Brain (organoid and tissue), 16 donors: ENCODE measurements at places on chromosomes 12 and 14.

- DNase-seq: no peak
Measured at GRCh38 chr14:95523815-95524448, 7.5 kb upstream of the SYNE3 start.

- peak; percentile 88 for DNase-seq
Measured at GRCh38 chr12:130916241-130916911, 37.3 kb upstream of the ADGRD1 start.

DNA sequence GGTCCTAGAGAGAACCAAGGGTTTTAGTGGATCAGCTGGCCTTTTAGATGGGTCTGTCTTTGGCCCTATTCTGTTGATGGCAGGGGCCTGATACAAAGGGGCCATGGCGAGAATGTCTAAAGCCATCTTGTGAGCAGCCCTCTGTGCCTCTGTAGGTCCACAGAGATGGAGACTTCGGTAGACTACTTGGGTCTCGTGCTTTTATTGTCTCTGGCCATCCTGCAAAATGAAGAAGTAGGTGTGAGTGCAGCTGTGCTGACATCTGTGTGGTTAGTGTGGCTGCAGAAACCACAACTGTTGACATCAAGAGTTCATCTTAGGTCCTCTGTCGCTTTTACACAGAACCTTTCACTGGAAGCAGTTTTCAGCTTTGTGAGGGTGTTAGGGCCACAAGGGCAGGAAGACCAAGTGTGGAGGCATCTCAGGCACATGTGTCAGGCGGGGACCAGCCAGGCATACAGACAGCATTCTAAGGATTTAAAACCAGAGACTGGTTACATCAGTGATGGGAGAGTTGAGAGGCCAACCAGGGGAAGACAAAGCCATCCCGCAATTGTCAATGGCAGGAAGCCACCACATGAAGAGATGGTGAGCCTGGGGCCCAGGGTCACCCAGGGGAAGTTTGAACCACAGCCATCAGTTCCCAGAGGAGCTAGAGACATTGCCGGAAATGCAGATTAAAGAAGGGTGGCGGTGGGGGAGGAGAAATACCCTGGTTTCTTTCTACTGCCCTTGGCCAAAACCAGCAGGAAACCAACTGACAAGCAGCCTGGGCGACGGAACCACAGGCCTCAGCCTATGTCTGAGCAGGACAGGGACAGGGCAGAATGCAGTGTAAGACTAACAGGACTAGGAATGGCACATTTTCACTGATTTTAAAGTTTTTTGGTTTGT lies 13.0 kb upstream of the TPCN1 start:
- no peak for DNase-seq

GRCh38 chr14:88987516-88987915 lies 163.1 kb downstream of the TTC8 start:
- no peak for DNase-seq

GRCh38 chr12:66637699-66638301 lies 41.1 kb downstream of the GRIP1 start:
- no peak for DNase-seq

DNA sequence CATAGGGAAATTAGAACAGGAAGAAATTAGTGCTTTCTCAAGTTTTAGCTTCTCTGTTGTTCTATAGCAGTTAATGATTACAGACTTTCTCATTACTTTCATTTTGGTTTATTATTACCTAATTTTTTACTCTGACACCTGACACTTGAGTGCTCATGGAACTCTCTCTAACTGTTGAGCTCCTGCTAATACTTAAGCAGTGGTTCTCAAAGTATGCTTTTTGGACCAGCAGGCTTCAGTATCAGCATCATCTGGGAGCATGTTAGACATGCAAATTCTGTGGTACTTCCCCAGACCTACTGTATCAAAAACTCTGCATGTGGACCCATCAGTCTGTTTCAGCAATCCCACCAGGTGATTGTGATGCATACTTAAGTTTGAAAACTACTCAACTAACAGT lies 235.3 kb downstream of the CCDC91 start:
- no peak for DNase-seq

- peak; percentile 31 for DNase-seq
Measured at GRCh38 chr14:44403193-44403592, 103.9 kb downstream of the FSCB start.

GRCh38 chr14:23630687-23631086 lies 5.5 kb upstream of the DHRS2 start:
- DNase-seq: no peak

DNA sequence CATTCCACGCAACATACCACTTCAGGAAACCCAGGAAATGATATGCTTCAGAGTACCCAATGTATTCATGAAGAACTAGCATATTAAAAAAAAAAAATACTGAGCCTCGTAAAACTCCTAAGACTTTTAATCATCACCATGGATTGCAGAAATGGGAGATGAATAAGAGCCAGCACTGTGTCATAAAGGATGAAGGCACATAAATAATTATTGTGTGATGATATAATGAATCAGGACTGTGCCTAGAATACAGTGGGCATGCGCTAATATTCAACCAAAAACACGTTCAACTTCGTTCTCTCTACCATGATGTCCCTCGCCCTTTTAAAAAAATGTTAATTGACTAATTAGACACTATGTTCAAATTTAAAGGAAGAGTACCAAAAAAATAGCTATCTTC lies 68.7 kb downstream of the CIT start:
- DNase-seq: no peak

GRCh38 chr12:122834104-122834920 lies 945 bp upstream of the HIP1R start:
- DNase-seq: peak; percentile 90

DNA sequence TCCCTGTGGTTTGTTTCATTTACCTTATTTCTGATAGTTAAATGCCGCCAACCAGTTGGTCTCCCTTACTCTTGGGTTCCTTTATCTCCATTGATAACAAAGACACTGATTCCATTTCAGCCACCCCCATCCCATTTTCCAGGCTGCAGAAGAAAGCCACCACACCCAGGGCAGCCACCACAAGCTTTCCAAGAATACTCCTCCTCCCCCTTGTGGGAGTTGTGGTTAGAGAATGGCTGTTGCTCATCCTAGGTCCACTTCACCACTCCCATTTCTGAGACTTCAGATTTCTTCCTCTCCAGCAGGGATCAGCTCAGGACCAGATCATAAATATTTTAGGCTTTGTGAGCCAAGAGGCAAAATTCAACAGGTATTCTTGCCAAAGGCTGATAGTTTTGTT lies 73.9 kb downstream of the ANO4 start:
- no peak for DNase-seq

GRCh38 chr14:20789230-20789813 lies 8.3 kb downstream of the RNASE6 start:
- DNase-seq: no peak

DNA sequence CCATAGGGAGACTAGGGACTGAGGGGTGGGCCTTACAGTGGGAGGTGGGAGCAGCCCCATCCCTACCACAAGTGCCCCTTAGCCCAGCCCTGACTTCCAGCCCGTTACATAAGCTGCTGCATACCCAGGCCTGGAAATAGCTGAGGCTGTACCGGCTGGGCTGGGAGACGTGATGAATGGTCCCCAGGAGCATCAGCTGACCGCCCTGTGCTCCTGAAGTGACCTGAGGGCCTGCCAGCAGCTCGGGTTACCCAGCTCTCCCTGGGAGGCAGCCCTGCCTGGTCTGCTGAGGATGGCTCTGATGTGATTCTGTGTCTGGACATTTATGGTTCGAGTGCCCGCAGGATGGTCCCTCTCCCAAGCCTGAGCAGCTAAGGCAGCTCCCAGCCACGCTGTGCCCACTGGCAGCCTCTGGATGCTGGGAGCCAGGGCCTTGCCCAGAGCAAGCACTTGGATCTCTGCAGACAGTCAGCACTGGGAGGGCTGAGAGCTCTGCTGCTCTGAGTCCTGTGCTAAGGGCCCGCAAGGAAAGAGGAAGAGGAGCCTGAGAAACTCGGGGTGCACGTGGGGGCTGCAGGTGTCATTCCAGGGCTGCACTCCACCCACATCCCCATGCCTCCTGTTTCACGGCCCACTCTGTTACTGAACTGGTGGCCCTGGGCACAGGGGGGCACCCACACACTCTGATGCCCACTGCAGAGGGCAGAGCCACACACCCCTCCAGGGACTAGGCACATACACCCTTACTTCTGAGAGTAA lies 20.5 kb downstream of the TAMALIN start:
- DNase-seq: no peak

DNA sequence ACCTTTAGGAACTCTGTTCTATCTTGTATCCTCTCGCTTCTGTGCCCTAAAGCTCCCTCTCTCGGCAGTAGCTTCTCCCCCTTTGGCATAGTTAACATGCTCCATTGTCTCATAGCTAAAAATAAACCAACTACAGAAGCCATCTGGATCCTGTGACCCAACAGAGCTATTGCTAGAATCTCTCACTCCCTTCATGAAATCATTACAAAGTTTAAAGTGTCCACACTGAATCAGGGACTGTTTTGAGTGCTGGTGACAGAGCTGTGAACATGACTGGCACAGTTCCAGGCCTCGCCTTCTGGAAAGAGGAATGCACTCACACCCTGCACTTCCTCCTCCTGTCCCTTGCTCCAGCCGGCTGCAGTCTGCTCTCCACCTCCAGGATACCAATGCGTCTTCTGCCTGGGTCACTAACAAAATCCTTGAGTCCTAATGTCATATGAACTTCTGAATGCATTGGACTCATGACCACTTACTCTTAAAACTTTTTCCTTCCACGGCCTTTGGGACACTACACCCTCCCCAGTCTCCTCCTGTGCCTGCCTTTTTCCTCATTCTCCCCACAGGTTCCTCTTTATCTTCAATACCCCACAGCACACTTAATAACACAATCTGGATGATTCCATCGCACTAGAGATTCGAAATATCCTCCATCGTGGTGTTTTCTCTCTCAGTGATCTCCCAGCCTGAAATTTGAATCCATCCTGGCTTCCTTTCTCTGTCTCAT lies 13.2 kb downstream of the PLBD1 start:
- peak; percentile 22 for DNase-seq

GRCh38 chr14:68986926-68987652 lies 8.0 kb upstream of the ACTN1 start:
- no peak for DNase-seq

GRCh38 chr12:117850048-117850447 lies 118.7 kb downstream of the KSR2 start:
- peak; percentile 77 for DNase-seq
